ENCODE measurements at places on chromosomes 2 and 18. TPM values are rescaled to one million over a fixed set of nuclear protein-coding genes. Genes with fewer than 3 reads are reported as not detected.

DNA sequence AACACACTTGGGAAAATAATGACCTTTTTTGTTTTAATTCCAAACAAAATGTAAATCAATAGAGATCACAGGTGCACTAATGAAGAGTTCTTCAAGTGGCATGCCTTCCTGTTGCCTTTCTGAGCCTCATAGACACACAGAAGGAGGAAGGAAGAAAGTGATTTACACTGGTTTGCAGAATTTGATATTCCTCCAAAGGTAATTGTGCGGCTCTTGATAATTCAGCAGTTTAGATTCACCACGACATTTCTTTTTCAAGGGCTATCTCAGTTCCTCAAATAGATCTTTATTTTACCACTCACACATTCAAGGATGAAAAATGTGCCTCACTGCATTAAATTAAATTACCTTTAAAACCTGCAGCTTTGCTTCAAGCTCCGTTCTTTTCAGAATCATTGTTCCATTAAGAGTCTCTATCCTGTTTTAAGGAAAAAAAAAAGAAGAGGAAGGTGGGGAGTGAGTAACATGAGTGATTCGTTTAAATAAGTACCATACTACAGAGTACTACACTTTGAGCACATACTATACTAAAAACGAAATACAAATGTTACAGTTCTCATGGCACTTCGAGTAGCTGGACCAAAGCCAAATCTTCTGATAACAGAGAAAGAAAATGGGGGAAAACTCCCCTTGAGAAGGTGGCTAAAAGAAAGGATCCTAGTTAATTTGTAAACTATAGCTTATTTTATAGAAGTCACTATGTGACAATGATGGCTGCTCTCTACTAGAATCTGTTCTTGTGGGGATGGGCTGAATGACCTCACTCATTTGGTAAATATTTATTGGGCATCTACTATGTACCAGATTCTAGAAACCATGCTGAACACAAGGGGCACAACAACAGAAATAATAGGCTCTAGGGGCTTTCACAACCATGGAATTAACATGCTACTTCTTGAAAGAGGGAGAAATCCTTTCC, 16.6 kb downstream of the CYTIP start:
- peaks cover 77% of the 10 kb centered on the region for H3K36me3 ChIP-seq
- peak overlapping the region; percentile 38 for H3K27ac ChIP-seq
- H3K4me1 ChIP-seq, result peaks cover 72% of the 10 kb centered on the region

DNA sequence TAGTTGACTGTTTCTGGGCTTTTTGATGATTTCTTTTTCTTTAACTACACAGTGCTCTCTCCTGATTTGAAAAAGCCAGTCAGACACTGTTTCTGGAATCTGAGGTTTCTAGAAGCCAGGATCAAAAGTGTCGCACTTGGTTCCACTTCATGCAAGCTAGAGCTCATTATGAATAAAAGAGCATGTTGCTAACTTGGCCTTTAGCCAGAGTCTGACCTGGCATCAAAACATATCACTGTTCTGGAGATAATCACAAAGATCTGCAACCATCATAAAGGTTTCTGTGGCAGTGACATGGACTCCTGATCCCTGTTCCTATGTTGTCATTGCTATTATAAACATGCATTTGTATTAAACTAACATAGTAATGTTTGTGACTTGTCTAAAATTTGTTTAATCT, 76.1 kb upstream of the MAPRE2 start:
- H3K4me3 ChIP-seq, result no peak overlapping the region
- no peaks in the 10 kb centered on the region for H3K27me3 ChIP-seq
- no peaks in the 10 kb centered on the region for H3K36me3 ChIP-seq
- DNase-seq, result no peak
- H3K27ac ChIP-seq, result no peak overlapping the region

- H3K27me3 ChIP-seq, result no peaks in the 10 kb centered on the region
- no peak overlapping the region for H3K4me3 ChIP-seq
- no peak overlapping the region for H3K27ac ChIP-seq
- DNase-seq, result no peak
Measured at GRCh38 chr2:121617042-121617599, 32.1 kb downstream of the CLASP1 start.

DNA sequence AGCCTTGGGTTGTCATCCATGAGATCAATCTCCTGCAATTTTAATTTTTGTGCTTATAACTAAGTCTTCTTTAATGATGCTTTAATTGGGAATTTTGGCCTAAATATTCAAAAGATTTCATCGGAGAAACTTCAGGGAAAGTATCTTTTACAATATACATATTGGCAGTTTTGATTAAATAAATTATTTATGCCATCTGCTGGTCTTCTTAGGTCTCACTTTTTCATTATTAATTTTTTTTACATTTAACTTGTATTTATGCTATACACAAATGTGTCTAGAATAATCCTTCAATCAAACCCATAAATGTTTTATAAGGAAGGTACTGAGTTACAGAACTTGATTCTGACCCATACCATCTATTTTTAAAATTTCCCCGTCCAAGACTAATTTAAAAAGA, 95.1 kb upstream of the XPO1 start:
- H3K36me3 ChIP-seq, result no peaks in the 10 kb centered on the region
- H3K4me1 ChIP-seq, result no peaks in the 10 kb centered on the region
- no peak overlapping the region for H3K27ac ChIP-seq
- no peak overlapping the region for H3K4me3 ChIP-seq
- no peak for DNase-seq
- H3K27me3 ChIP-seq, result peaks cover 7% of the 10 kb centered on the region

DNA sequence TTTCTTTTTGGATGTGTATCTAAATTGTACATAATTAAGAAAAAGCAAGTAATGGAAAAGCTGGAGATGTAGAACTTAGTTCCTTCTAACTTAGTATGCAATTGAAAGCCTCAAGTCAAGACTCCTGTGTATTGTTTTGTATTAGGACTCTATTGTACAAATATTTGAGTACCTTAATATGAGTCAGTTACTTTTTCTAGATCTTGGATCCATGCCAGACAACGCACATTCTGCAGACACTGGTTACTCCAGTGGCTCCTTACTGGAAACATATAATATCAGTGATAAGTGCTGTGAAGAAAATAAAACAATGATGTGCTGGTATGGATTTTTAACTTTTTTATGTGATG, 1.5 kb downstream of the SLC39A10 start:
- peak overlapping the region; percentile 91 for H3K27ac ChIP-seq
- no peaks in the 10 kb centered on the region for H3K36me3 ChIP-seq
- H3K4me3 ChIP-seq, result peak overlapping the region; percentile 73
- DNase-seq, result no peak
- H3K27me3 ChIP-seq, result no peaks in the 10 kb centered on the region

DNA sequence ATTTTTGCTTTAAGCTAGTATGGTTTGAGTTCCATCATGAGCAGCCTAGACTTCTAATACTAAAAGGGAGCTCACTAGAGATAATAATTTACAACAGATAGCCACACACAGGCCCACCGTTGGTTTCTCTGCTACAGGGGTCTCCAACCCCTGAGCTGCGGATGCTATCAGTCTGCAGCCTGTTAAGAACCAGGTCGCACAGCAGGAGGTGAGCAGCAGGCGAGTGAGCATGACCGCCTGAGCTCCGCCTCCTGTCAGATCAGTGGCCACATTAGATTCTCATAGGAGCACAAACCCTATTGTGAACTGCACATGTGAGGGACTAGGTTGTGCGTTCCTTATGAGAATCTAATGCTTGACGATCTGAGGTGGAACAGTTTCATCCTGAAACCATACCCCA, 150.6 kb downstream of the HRH4 start:
- H3K4me3 ChIP-seq, result no peak overlapping the region
- H3K4me1 ChIP-seq, result no peaks in the 10 kb centered on the region
- H3K27me3 ChIP-seq, result no peaks in the 10 kb centered on the region
- H3K36me3 ChIP-seq, result no peaks in the 10 kb centered on the region

- no peaks in the 10 kb centered on the region for H3K27me3 ChIP-seq
- no peak overlapping the region for H3K4me3 ChIP-seq
- H3K27ac ChIP-seq, result no peak overlapping the region
Measured at GRCh38 chr18:6866552-6867085, 137.1 kb downstream of the ARHGAP28 start.

- no peak for DNase-seq
- no peaks in the 10 kb centered on the region for H3K27me3 ChIP-seq
- no peaks in the 10 kb centered on the region for H3K36me3 ChIP-seq
- no peaks in the 10 kb centered on the region for H3K4me1 ChIP-seq
Measured at GRCh38 chr2:124163840-124164239, 138.8 kb downstream of the CNTNAP5 start.

DNA sequence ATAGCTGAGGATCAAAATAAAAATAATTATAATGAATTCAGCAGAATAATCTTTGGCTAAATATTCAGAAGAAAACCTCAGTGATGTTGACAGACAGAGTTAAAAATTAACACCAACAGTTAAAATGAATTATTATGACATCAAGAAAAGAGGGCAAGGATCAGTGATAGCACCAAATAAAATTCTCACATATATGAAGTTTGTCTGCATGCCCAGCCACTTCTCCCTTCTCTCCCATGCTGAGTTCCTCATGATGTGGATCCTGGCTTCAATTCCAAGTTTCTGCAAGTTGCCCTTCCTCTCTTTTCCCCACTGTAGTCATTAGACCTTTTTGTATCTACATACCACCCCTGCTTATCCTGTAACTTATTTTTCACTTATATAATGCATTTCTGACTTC, 6.8 kb downstream of the STRADB start:
- H3K36me3 ChIP-seq, result no peaks in the 10 kb centered on the region
- no peak overlapping the region for H3K27ac ChIP-seq
- no peak overlapping the region for H3K4me3 ChIP-seq
- no peaks in the 10 kb centered on the region for H3K27me3 ChIP-seq
- no peak for DNase-seq

GRCh38 chr2:201816657-201817575, 10.6 kb downstream of the CDK15 start:
- no peaks in the 10 kb centered on the region for H3K4me1 ChIP-seq
- no peak overlapping the region for H3K27ac ChIP-seq
- H3K36me3 ChIP-seq, result no peaks in the 10 kb centered on the region
- no peak overlapping the region for H3K4me3 ChIP-seq

DNA sequence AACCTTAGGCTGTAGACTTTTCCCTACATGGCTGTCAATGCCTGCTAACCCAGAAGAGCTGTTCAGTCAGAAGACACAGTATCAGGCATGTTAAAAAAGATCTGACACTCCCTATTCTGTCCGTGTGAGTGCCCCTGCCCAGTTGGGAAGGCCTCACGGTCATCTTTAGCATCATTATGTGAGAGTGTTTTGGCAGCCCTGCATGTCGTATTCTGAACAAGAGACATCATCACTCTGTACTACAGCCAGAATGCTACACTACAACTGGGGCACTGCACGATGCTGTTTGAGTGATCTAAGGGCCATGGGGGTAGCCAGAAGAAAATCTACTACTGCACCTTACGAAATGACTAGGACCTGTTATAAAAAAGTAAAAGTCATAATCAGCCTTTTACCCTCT, 67.2 kb downstream of the GREB1L start:
- no peak overlapping the region for H3K27ac ChIP-seq
- no peaks in the 10 kb centered on the region for H3K36me3 ChIP-seq
- DNase-seq, result no peak

DNA sequence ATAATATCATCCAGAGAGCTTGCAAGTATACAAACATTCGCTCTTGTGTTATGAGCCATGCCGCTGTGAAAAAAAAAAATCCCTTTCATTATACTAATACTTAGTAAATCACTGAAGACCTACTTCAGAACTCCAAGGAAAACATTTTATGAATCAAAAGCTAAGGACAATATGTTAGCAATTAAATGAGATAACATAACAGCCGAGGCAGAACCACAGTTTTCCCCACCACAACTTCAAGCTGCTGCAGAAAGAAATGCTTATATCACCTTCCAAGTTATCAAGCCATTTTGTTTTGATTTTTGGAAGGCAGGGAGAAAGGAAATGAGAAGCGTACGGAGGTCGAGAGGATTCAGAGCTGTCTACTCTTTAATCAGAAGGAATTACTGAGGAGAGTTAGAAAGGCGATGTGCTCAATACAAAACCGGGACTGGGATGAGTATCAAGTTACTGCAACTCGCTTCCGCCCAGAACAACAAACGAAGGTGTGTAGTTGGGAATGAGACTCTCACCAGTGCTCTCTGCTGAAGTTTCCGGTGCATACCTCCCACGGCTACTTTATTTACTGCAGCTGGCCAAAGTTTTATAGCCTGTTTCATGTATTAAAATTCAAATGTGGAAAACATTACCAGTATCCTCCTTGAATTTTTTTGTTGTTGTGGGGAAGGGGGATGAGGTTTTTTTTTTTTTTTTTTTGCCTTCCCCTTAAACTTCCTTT, 292.2 kb upstream of the CCDC68 start:
- no peaks in the 10 kb centered on the region for H3K36me3 ChIP-seq
- H3K27me3 ChIP-seq, result no peaks in the 10 kb centered on the region
- H3K27ac ChIP-seq, result no peak overlapping the region
- H3K4me1 ChIP-seq, result no peaks in the 10 kb centered on the region
- H3K4me3 ChIP-seq, result no peak overlapping the region

DNA sequence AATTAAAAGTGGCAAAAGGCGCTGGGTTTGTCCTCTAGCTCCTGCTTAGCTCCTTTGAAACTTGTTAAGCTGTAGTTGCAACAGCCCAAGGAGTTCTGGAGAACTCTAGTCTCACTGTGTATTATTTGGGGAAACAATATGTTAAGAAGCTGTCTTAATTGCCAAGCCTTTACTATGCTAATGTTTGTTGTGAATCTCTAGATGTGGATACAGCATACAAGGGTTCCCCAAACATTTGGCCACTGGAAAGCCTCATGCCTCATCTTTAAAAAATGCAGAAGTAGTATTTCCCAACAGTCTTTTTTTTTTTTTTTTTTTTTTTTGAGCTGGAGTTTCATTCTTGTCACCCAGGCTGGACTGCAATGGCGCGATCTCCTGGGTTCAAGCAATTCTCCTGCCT, 236.7 kb downstream of the PRKCE start:
- H3K4me1 ChIP-seq, result peaks cover 21% of the 10 kb centered on the region
- no peaks in the 10 kb centered on the region for H3K36me3 ChIP-seq
- DNase-seq, result no peak
- H3K4me3 ChIP-seq, result no peak overlapping the region

- H3K36me3 ChIP-seq, result no peaks in the 10 kb centered on the region
- H3K27me3 ChIP-seq, result no peaks in the 10 kb centered on the region
- DNase-seq, result no peak
- no peak overlapping the region for H3K4me3 ChIP-seq
- H3K4me1 ChIP-seq, result no peaks in the 10 kb centered on the region
- H3K27ac ChIP-seq, result no peak overlapping the region
Measured at GRCh38 chr18:55337908-55338521, 250.0 kb downstream of the TCF4 start.

DNA sequence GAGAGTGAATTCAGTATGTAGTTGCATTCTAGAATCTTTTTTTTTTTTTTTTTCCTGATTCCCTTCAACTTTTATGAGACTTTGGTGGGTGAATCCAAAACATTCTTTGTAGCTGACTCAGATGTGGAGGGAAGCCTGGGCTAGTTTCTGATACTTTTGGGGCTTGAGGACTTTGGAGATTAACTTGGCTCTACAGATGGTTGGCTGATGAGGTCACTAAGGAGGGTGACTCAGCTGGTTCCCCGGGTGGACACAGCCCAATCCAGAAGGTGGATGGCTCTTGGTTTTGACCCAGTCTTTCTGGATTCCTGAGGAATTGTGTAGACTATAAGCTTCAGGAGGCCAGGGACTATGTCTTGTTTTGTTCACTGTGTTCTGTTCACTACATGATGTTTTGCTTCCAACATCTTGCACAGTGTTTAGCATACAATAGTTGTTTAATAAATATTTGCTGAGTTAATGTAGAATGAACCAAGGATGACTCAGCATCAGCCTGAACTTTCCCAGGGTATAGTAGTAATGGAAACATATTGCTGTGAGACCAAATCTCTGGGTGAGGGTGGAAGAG, 30.5 kb downstream of the LAMA3 start:
- no peaks in the 10 kb centered on the region for H3K36me3 ChIP-seq
- H3K4me1 ChIP-seq, result no peaks in the 10 kb centered on the region
- DNase-seq, result no peak
- no peak overlapping the region for H3K4me3 ChIP-seq

ERMN gene
- total RNA-seq, result 12.8 TPM

DYSF gene
- 3.4 TPM for total RNA-seq

KIF1A gene
- total RNA-seq, result 0.58 TPM

NBEAL1 gene
- 15.6 TPM for total RNA-seq

PRKRA gene
- 98.7 TPM for total RNA-seq

FBXO11 gene
- 72.8 TPM for total RNA-seq
